A673 (cell line): ENCODE measurements at places on chromosomes 1 and 21.
A peak's percentile ranks its signal among the peaks of the same experiment; 100 is the strongest.

DNA sequence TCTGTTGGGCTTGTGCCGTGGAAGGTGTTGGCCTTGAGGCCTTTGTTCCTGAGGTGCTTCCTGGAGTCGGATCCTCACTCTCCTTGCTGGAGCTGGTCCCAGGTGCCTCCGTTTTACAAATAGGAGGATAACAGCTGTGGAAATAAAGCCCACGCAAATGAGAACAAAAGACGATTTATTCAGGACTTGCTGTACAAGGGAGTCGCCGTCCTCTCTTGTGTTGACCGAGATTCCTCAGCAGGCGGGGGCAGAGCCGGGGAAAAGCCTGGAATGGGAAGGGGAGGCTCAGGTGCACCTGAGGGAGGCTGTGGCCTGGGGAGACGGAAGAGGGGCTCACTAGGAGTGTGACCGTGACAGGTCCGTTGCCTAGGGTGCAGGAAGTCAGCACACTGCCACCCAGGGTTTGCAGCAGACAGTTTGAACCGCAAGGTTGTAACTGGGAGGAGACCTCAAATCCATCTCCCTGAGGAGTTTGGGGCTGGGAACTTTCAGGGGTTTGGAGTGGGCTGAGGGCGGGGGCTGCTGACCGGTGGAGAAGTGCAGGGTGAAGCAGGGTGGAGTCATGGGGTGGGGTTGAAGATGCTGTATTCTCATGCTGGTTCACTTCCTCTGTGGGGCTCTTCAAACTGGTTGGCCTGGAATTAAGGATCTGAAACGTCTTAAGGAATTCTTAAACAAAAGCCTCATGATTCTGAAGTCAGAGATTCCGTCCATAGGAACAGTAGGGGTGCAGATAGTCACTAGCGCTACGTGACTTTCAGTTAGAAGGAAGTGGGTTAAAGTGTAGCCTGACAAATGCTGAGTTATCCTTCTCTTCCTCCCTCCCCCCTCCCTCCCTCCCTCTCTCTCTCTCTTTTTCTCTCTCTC, 2.6 kb upstream of the CSTB start:
- H3K4me3 ChIP-seq, result no peak overlapping the region
- H3K27ac ChIP-seq, result peak overlapping the region; percentile 23
- peaks cover 9% of the 10 kb centered on the region for H3K36me3 ChIP-seq
- no peaks in the 10 kb centered on the region for H3K27me3 ChIP-seq
- H3K4me1 ChIP-seq, result no peaks in the 10 kb centered on the region

GRCh38 chr1:22295396-22295795, 152.5 kb upstream of the WNT4 start:
- peaks cover 10% of the 10 kb centered on the region for H3K27me3 ChIP-seq
- H3K27ac ChIP-seq, result no peak overlapping the region
- DNase-seq, result no peak
- no peaks in the 10 kb centered on the region for H3K4me1 ChIP-seq
- H3K4me3 ChIP-seq, result no peak overlapping the region
- no peaks in the 10 kb centered on the region for H3K36me3 ChIP-seq

DNA sequence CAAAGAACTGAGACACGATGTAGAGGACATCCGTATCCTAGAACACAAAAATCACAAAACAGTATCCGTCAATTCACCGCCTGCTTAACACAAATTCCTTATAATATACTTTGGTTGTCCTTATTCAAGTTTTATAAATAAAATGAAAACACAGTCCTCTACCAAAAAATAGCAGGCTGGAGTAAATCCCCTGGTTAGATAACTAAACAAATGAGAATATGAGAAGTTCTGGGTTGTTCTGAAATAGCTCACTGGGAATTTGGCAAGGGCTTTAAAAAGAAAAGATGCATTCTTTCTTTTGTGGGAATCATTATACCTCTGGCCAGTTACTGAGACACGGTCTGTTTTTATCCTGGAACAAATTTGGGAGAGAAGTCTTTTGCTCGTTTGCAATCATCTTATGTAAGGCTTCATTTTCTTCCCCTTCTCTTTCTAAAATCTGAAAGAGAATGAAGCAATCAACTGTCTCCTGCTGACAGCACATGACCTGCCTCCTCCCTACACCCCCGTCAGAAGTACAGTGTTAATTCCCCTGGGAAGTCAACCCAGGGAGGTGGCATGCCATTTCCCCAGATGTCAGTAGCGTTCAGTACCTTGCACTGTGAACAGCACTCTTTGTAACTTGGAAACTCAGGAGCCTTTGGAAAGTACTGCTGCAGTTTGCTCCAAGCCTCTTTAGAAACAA, 37.1 kb upstream of the RAP1GAP start:
- peaks cover 15% of the 10 kb centered on the region for H3K4me1 ChIP-seq
- H3K36me3 ChIP-seq, result peaks cover 40% of the 10 kb centered on the region
- peak; percentile 76 for DNase-seq
- H3K27ac ChIP-seq, result no peak overlapping the region

- DNase-seq, result no peak
- no peaks in the 10 kb centered on the region for H3K27me3 ChIP-seq
- H3K27ac ChIP-seq, result no peak overlapping the region
- no peaks in the 10 kb centered on the region for H3K4me1 ChIP-seq
- no peak overlapping the region for H3K4me3 ChIP-seq
- H3K36me3 ChIP-seq, result no peaks in the 10 kb centered on the region
Observed at GRCh38 chr21:32543975-32544374, 41.3 kb downstream of the TCP10L start.

DNA sequence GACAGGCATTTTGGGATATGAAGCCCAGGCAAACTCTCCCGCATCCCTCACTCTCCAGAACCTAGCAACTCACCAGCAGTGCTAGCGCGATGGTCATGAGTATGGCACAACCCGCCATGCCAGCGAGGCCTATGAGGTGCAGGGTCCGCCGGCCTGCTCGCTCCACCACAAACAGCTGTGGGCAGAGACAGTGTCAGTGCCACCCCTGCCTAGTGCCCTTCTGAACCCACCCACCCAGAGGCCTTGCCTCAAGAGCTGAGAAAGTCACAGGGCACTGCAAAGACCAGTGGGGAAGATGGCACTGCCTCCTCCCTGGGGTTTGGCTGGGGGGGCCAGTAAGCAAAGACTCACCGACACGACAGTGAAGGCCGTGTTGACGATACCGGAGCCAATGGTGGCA, 29.8 kb downstream of the SLC2A1 start:
- peaks cover 3% of the 10 kb centered on the region for H3K4me1 ChIP-seq
- no peak for DNase-seq
- no peaks in the 10 kb centered on the region for H3K27me3 ChIP-seq
- no peak overlapping the region for H3K27ac ChIP-seq
- H3K4me3 ChIP-seq, result no peak overlapping the region
- H3K36me3 ChIP-seq, result peaks cover 22% of the 10 kb centered on the region

GRCh38 chr1:4653796-4654725, at the start of gene AJAP1:
Gene AJAP1 (plus strand): TSS chr1:4654609. CDS start chr1:4655426, 817 bp downstream.
- DNase-seq, result no peak
- no peak within 1 kb of the TSS for H3K27ac ChIP-seq
- no peaks in the 10 kb centered on the region for H3K36me3 ChIP-seq
- no peak within 1 kb of the TSS for H3K4me3 ChIP-seq

DNA sequence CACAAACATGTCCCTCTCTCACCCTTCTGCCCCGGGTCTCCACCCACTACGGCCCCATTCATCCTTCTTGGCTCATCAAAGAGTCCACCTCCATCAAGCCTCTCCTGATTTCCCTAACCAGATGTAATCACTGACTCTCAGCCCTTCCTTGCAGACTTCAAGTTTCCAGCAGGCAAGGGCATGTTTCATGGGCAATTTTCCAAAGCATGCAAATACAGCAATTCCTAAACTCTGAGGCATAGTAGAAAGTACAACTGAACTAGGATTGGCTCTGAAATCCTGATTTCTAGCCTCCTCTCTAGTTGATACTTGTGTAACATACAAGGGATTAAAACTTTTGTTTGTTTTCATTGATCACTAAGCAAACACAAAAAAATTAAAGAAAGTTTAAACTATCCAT, 109.1 kb upstream of the GADD45A start:
- H3K27ac ChIP-seq, result no peak overlapping the region
- no peaks in the 10 kb centered on the region for H3K27me3 ChIP-seq
- no peak overlapping the region for H3K4me3 ChIP-seq
- no peaks in the 10 kb centered on the region for H3K36me3 ChIP-seq

DNA sequence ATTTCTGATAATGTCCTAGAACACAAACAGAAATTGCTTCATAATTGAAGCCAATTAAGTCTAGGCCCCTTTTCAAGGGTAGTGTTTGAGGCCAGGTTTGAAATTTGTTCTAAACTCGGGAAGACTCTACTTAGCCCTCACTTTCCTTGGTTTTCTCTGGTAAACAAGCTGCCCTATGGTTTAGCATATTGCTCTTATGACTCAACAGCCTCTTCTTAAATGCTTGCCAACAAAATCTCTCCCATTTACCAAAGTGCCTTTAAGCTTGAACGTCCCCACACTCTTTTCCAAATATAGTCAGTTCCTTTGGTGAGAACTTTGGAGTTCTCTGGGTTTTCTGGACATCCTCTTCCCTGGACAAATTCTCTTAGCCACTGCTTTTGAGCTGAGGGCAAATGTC, 5.8 kb upstream of the LCE6A start:
- no peak for DNase-seq
- H3K27ac ChIP-seq, result no peak overlapping the region
- H3K27me3 ChIP-seq, result peaks cover 9% of the 10 kb centered on the region
- H3K36me3 ChIP-seq, result no peaks in the 10 kb centered on the region
- H3K4me1 ChIP-seq, result no peaks in the 10 kb centered on the region
- H3K4me3 ChIP-seq, result no peak overlapping the region

DNA sequence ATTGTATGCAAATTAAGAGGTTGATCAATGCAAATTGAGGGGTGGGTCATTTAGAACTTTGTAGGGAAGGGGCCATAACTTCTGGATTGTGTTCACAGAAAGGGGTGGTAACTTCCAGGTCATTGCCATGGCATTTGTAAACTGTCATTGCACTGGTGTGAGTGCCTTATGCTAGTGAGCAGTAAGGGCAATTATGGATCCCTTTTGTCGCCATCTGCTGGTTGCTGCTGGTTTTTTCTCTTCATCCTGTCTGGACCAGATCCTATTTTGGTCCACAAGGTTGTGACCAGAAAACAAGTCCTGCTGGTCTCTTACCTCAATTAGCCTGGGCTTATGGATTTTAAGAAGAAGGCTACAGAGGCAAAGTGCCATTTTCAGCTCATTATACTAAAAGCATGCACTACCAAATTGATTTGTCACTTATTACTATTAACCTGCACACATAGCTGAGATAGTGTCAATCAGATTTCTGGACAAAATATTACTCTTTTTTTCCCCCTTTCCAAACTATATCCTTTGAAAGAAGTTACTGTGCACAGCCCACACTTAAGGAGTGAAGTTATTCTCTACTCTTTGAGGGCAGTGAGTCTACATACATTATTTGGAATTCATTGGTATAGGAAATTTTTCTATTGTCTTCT, 196.2 kb downstream of the ZC3H11B start:
- peaks cover 74% of the 10 kb centered on the region for H3K27me3 ChIP-seq
- DNase-seq, result peak; percentile 61
- H3K27ac ChIP-seq, result no peak overlapping the region
- no peaks in the 10 kb centered on the region for H3K36me3 ChIP-seq
- no peak overlapping the region for H3K4me3 ChIP-seq

DNA sequence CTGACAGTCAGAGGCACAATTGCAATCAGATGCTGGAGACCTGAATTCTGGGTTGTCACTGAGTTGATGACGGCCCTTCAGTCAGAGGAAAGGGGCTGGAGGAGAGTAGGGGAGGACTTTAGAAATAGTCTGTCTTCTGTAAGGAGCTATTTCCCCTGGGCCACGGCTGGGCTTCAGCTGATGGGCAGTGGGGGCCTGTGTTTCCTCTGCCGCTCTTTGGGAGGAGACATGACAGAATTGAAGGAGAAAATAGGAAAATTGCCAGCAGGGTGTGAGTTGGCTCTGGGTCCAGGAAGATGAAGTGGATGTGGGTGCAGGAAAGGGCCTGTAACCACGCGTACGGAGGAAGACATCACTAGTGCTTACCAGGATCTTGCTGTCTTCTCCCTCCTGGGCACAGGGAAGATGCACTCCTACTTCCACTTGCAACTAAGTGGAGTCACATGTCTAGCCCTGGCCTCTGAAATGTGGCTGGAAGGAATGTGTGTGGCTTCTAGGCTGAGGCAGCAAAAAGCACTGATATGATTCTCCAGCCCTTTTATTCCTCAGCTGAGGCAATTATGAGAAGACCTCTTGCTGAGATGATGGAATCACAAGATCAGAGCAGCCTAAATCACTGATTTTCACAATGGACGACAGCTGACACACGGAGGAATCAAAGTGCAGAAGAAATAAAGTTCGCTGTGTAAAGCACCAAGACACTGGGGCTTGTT, 250.0 kb downstream of the GRIK3 start:
- no peaks in the 10 kb centered on the region for H3K27me3 ChIP-seq
- H3K27ac ChIP-seq, result no peak overlapping the region
- DNase-seq, result no peak
- H3K36me3 ChIP-seq, result no peaks in the 10 kb centered on the region
- H3K4me3 ChIP-seq, result no peak overlapping the region
- H3K4me1 ChIP-seq, result no peaks in the 10 kb centered on the region

DNA sequence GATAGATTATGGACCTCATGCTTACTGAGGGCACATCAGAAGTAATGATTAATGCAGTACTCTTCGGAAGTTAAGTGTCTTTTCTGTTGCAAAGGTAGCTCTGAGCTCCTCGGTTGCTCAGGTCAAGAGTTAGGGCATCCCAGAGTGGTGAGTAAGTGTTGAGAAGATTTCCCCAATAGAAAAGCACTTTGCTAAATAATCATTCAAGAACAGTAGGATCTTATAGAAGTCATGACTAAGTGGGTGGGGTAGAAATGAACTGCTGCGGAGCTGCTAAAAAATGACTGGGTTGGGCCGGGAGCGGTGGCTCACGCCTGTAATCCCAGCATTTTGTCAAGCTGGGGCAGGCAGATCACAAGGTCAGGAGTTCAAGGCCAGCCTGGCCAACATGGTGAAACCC, 648.6 kb upstream of the CAMK1G start:
- H3K36me3 ChIP-seq, result no peaks in the 10 kb centered on the region
- no peak overlapping the region for H3K27ac ChIP-seq
- no peak overlapping the region for H3K4me3 ChIP-seq
- no peaks in the 10 kb centered on the region for H3K27me3 ChIP-seq
- no peaks in the 10 kb centered on the region for H3K4me1 ChIP-seq

GRCh38 chr1:111761717-111762116, 6.0 kb downstream of the DDX20 start:
- peaks cover 83% of the 10 kb centered on the region for H3K36me3 ChIP-seq
- no peaks in the 10 kb centered on the region for H3K27me3 ChIP-seq
- H3K27ac ChIP-seq, result no peak overlapping the region

DNA sequence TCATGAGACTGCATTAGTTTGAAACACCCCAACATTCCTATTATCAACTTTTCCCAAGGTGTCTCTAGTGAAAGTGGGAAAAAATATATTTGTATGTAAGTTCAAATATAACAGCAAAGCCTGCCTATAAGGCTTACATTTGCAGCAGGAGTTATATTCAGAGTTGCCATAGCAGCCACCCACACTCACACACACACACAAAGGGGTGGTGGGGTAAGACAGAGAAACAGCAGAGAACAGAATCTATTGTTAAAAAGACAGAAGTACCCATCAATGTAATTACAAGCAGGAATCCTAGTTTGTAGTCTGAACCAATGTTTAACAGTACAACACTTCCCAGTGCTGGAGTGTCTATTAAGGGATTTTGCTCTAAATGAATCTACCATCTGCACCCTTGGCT, 55.0 kb downstream of the PLPPR5 start:
- H3K4me3 ChIP-seq, result no peak overlapping the region
- H3K27ac ChIP-seq, result no peak overlapping the region
- no peaks in the 10 kb centered on the region for H3K36me3 ChIP-seq
- H3K27me3 ChIP-seq, result peaks cover 5% of the 10 kb centered on the region
- no peak for DNase-seq
- no peaks in the 10 kb centered on the region for H3K4me1 ChIP-seq

- no peak for DNase-seq
- no peaks in the 10 kb centered on the region for H3K36me3 ChIP-seq
- no peak overlapping the region for H3K4me3 ChIP-seq
- no peaks in the 10 kb centered on the region for H3K4me1 ChIP-seq
Observed at GRCh38 chr1:204199579-204199978, 3.3 kb upstream of the KISS1 start.
